ENCODE measurements at places on chromosomes 3 and 15. TPM values are rescaled to one million over a fixed set of nuclear protein-coding genes. Genes with fewer than 3 reads are reported as not detected.

DNA sequence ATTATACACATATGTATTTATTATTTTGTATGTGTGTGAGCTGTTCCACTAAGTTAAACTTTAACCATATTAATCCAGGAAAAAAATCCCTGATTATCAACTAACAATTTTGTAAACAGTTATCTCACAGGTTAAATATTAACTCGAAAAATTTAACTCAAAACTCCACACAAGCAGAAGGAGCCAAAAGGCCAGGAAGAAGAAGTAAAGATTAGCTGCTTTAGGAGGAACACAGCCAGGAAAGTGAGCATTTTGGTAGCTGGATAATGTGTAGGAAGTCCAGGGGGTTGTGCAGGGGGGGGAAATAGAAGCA is 425.0 kb downstream of the TIGIT start:
- DNase-seq, result no peak

GRCh38 chr3:139427283-139428060 is 38.0 kb upstream of the COPB2 start:
- no peak for DNase-seq

- no peak for DNase-seq
Observed at GRCh38 chr15:56936929-56937328, 18.5 kb downstream of the TCF12 start.

GRCh38 chr3:131550562-131551465 is 48.0 kb upstream of the MRPL3 start:
- no peak for DNase-seq

DNA sequence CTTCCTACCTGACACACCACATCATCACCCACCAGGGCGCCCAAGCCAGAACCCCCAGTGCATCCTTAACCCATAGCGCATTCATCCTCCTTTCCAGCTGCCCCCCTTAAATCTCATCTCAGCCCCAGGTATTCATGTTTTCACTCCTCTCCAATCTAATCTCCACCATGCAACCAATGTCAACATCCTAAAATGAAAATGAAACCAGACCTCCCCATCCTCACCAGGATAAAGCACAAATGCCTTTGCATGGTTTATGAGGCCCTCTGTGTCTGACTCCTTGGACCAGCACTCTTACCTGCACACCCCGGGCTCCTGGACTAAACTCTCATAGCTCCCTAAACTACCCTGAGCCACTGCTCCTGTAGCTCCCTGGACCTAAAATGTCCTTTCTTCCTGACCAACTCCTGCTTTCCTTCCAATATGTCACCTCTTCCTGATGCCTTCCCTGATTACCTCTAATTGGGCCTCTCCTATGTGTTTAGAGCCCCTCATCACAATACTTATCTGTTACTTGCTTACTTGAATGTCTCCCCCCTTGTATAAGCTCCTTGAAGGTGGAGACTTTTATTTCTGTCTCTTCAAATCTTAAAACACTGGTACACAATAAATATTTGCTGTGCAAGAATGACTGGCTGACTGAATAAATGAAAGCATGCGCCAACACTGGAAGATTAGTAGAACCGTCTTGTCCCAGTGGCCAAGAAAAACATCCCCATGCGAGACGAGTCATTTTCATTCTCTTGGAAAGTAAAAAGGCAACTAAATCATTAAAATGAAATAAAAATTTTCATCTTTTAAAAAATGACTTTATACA is 142.5 kb downstream of the XXYLT1 start:
- DNase-seq, result no peak

GRCh38 chr3:4355401-4356219 is 52.4 kb downstream of the SETMAR start:
- DNase-seq, result peak; percentile 60

DNA sequence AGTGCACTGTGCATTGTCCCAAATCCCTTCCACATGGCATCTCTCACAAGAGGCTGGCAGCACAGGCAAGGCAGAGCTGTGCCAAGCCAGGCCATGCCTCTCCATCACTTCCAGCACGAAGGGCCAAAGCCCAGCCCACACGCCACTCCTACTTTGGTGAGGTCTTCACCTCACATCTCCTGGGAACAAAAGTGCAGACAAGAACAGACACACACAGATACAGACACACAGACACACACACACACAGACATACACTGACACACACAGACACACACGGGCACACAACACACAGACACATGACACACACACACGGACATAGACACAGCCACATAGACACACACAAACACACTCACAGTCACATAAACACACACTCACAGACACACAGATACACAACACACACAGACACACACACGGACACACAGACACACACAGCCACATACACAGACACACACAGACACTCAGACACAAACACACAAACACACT is 233.3 kb downstream of the UACA start:
- no peak for DNase-seq

- no peak for DNase-seq
Observed at GRCh38 chr15:87033056-87033455, 953.4 kb downstream of the AGBL1 start.

GRCh38 chr3:173993299-173993698 is 595.8 kb downstream of the NLGN1 start:
- DNase-seq, result no peak

- peak; percentile 82 for DNase-seq
Observed at GRCh38 chr15:58066042-58066867, 744 bp upstream of the ALDH1A2 start.

- no peak for DNase-seq
Observed at GRCh38 chr3:144264794-144265193, 293.2 kb downstream of the DIPK2A start.

DNA sequence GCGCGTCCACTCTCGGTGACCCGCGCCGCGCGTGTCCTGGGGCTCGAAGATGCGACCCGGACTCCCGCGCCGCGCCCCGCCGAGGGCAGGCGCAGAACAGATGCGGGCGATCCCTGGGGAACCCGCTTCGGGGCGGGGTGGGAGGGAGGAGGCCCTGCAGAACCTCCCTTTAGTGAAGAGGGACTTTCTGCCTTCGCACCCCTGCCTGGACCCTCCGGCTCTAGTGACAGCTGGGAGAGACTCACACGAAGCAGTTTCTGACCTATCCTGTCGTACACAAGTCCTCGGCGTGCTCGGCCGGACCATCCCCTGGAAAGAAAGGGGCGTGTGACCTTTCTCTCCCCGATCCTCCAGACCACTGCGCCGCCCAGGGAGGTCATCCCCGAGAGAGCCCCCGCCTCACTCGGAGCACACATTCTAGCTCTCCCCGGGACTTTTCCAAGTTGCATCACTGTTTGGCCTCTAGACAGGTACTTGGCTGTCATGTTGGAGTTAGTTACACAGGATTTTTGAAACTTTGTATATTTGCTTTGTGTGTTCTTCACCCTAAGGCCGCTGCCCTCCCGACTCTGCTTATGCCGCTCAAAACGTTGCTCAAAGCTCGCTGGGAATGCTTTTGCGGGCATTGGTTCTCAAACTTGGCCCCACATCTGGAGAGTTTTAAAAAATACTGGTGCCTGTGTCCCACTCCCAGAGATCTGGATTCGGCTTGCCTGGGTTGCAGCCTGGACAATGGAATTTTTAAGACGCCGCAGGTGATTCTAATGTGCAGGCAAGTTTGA is 582 bp downstream of the CGNL1 start:
- peak; percentile 58 for DNase-seq

DNA sequence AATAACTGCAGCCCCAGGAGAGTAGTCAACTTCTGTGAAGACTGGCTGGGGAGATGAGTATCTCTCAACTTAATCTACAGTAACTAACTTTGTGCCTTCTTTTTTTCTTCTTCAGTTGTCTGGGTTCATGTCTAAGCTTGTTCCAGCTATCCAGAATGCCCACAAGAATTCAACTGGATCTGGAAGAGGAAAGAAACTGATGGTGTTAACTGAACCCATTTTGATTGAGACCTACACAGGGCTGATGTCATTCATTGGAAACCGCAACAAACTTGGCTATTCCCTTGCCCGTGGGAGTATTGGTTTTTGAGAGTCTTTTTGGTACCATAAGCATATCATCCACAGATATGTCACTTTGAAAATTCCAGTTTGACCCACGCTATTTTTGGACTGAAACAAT is 148.7 kb downstream of the TPRG1 start:
- no peak for DNase-seq

SLC22A13 gene
- 0.11 TPM for polyA plus RNA-seq

SLC22A14 gene
- polyA plus RNA-seq, result 0.31 TPM

INSYN1 gene
- polyA plus RNA-seq, result 2.5 TPM

PCCB gene
- 23.9 TPM for polyA plus RNA-seq

CHAC1 gene
- 49.0 TPM for polyA plus RNA-seq

PLA2G4D gene
- not detected for polyA plus RNA-seq

TMIE gene
- polyA plus RNA-seq, result 0.40 TPM

KNL1 gene
- not detected for polyA plus RNA-seq

MYZAP gene
- polyA plus RNA-seq, result 2.0 TPM

Data from psoas muscle (tissue), 8 donors.